Cardiac septum (tissue), 1 donor: ENCODE measurements at places on chromosomes 11 and 22. TPM values are rescaled to one million over a fixed set of nuclear protein-coding genes. Genes with fewer than 3 reads are reported as not detected.

DNA sequence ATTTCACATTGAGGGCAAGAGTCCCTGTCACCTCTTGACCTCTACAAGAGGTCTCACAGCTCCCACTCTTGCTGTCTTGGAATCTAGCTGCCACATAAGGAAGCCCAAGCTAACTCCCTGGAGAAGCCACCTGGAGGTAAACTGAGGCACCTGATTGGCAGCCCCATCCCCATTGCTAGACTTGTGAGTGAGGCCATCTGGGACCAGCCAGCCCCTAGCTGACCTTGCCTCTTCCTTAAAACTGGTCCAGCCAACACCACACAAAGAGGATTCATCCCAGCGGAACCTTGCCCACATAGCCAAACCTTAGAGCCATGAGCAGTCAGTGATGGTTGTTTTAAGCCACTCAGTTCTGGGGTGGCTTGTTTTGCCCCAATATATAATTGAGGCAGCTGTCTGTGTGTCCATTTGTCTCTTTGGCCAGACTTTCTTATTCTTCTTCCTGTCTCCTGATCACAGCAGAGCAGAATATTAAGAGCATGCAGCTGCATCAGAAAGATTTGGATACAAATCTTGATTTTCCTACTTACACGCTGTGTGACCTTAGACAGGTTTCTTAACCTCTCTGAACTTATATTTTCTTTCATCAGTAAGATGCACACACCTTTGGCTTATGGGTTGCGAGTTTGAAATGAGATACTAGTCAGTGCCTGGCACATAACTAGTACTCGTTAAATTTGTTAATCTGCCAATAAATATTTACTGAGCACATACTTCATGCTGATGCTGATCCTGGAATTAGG is 74.3 kb upstream of the TP53I11 start:
- no peak for DNase-seq

- peak; percentile 55 for DNase-seq
Measured at GRCh38 chr22:49136816-49137180, 690.9 kb downstream of the BRD1 start.

GRCh38 chr11:104688731-104689130 is 209.5 kb downstream of the CASP12 start:
- no peak for DNase-seq

TMA7B gene
- total RNA-seq = not detected

- no peak for DNase-seq
Measured at GRCh38 chr11:117502015-117502778, 174.5 kb downstream of the CEP164 start.
